Fibroblast of the aortic adventitia (primary cell): ENCODE measurements at places on chromosomes 5 and 9. TPM values are rescaled to one million over a fixed set of nuclear protein-coding genes. Genes with fewer than 3 reads are reported as not detected.

The KIF4B gene
- not detected in 2 replicates for total RNA-seq

The LCN9 gene
- not detected in 2 replicates for total RNA-seq

The PCDHB16 gene
- total RNA-seq = 0.25 and 0.36 TPM in 2 replicates

The LOX gene
- total RNA-seq = 65.0 and 193 TPM in 2 replicates

The MATR3 gene
- total RNA-seq = 274 and 438 TPM in 2 replicates

The BAAT gene
- not detected in 2 replicates for total RNA-seq

The CATSPER3 gene
- 0.09 TPM in 1 of 2 replicates, not detected in the other for total RNA-seq

The CDC25C gene
- total RNA-seq = 0.16 and 8.9 TPM in 2 replicates

The BTNL9 gene
- not detected in 2 replicates for total RNA-seq

The DMRTA1 gene
- total RNA-seq = 0.81 and 0.90 TPM in 2 replicates

The KCNV2 gene
- total RNA-seq = not detected in 2 replicates

- DNase-seq = no peak
These were observed 479.0 kb upstream of the ZNF608 start for GRCh38 chr5:125225424-125225823.

- DNase-seq = peak; percentile 80
These were observed 118.1 kb upstream of the TARS1 start for GRCh38 chr5:33322632-33323031.

- no peak for DNase-seq
These were observed 567.0 kb downstream of the BNC2 start for GRCh38 chr9:16303506-16303905.

GRCh38 chr5:109496112-109496511 is 86.3 kb upstream of the PJA2 start:
- DNase-seq = peak; percentile 19

GRCh38 chr5:120083851-120084542 is 380.1 kb upstream of the PRR16 start:
- DNase-seq = no peak

GRCh38 chr5:95725071-95725820 is 5.9 kb upstream of the RHOBTB3 start:
- no peak for DNase-seq

DNA sequence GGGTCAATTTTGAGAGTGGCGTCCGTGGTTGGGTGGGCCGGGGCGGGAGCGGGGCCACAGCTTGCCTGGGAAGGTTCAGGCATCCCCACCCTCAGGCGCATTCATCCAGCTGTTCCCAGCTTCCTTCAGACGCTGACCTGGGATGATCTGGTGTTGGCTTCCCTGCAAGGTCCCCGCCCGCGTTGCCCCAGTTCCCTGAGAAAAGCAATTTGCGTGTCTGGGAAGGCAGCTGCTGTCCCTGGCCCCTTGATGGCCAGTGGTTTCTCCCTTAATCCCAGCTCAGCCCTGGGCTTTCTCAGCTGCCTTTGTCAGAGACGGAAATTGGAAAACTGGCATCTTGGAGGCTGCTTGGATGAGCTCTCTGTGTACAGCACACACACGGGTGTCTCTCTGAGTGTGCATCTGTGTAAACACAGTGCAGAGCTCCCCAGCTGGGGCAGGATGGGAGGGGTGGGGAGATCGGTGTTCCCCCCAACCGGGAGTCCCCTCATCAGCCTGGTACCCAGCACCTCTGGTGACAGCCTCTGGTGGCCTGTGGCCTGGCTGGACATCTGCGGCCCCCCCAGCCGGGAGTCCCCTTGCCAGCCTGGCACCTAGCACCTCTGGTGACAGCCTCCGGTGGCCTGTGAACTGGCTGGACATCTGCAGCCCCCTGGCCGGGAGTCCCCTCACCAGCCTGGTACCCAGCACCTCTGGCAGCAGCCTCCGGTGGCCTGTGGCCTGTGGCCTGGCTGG is 94.0 kb downstream of the COL5A1 start:
- peak; percentile 43 for DNase-seq

DNA sequence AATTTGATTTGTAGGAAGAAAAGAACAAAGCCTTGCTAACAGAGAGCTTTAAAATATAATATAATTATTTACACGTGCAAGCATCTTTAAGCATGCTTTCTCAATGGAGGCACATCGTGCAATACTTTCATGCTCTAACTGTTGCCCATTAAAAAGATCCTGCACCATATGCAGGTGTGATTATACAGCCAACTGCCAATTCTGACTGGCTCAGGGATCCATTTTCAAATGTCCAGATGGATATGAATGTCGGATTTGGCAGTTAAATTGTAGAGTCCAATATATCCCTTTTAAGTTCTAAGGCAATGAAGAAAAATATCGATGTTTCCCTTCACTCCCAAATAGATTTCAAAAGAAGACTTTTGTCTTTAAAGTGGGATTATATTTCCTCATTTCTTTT is 416.4 kb upstream of the CD180 start:
- DNase-seq = no peak

DNA sequence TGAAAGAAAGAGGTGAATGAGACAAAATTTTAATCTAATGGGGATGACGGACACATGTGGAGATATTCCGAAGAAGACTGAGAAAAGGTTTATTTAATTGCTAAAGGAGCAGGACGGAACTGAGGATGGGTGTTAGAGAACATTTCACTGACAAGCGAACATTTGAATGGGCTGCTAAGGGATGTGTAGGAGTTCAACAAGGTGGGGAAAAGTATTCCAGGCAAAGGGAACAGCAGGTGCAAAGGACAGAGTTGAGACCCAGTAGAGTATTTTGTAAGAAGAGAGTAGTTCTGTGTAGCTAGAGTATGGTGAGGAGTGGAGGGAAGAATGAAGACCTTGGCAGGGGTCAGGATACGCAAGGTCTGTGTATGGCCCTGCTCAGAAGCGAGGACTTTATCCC is 47.4 kb upstream of the FRRS1L start:
- DNase-seq = no peak

DNA sequence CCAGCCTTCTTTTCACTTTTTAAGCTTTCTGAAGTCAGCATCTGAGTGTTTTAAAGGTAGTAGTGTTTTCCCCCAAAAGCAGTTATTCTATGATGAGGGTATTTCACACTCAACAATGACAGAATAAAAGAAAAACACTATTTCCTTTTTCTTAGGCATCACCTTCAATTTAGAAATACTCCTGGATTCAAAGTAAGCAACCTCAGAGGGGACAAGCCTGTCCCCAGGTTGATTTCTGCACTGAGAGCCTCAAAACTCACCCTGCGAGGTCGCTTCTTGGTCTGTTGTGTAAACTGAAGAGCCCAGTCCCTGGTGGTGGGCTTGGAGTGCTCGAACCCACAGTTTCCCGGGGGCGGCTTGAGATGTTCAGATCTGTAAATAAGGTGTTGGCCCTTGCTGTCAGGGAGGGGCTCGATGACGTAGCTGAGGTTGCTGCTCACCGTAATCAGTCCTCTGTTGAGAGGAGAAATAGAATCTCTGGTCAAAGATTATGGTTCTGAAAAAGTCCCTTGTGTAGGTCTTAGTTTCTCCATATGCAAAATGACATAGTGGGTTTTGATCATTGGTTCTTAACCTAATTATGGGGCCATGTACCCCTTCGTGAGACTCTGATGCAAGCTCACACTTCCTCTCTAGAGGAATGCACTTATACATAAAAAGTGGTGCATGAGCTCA is 55.9 kb downstream of the ADAM19 start:
- no peak for DNase-seq

DNA sequence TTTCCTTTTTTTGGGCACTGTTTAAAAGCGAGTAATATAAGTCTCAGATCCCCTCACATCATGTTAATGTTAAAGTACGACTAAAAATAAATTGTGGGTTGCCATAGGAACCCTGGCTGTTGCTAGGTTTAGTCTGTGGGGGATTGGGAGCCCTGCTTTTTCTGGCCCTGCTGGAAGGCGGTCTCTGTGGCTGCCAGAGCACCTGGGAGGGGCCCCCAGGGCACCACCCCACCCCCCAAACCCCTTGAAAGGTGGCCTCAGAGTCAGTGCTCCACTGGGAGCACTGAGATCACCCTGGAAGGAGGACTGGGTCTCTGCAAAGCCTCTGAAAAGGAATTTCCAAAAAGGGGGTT is 66.2 kb upstream of the NEURL1B start:
- DNase-seq = no peak

GRCh38 chr9:15416880-15417279 is 5.8 kb upstream of the SNAPC3 start:
- peak; percentile 68 for DNase-seq

GRCh38 chr9:89657765-89658164 is 53.0 kb downstream of the GADD45G start:
- DNase-seq = no peak

DNA sequence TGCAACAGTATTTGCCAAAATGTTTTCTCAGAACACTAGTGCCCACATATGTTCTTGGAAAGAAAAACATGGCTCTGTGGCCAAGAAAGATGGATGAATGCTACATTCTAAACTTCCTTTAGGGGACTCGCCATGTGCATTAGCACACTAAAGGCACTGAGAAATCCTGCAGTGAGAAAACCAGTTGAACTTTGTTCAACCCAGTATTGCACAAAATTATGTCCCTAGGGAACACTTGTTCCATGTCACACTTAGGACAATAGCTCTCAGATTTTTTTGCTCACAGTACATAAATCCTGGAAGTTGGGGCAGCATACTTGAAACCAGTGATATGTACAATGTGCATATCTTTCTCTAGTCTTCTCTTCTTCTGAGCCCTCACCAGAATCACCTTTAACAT is 96.6 kb downstream of the ADRB2 start:
- no peak for DNase-seq

GRCh38 chr5:76166886-76167576 is 83.8 kb downstream of the SV2C start:
- DNase-seq = no peak

DNA sequence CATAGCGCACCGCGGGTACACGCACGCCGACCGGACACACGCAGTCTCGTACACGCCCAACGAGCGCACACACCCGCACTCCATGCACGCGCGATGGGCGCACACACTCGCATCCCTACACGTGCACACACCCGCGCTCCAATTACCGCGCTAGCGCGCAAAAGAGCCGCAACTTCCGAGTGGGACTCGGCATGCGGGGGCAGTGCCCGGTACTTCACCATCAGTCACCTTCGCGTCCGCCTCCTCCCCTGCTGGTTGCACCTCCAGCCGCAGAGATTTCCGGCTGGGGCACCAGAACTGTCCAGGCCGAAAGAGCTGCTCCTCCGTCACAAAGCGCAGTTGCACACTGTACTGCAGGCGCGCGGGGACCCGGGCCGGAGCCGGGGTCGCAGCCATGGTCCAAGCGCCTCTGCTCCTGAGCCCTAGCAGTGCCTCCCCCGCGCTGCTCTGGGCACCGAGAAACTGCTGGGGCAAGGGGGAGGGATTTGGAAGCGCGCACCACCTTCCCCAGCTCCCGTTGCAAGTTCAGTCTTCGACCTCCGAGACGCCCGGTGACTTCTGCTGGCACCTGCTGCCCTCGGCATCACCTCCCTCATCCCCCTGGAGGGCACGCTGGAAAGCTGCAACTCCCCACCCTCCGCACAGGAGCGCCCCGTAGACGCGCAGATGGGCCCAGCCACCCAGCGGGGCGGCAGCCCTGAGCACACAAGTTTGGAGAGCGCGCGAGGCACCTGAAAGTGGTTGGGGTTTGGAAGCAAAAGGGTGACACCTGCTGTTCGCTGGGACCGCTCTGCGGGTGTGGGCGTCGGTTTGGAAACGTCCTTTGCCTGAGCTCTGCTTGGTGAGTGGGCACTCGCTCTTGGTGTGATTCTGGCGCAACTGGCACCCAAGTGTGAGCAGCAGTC is 337.4 kb upstream of the PUM3 start:
- peak; percentile 7 for DNase-seq

- peak; percentile 2 for DNase-seq
These were observed 324.6 kb downstream of the TMEM232 start for GRCh38 chr5:110401881-110402280.

- peak; percentile 58 for DNase-seq
These were observed 92.6 kb downstream of the MARCHF3 start for GRCh38 chr5:126937771-126938170.

GRCh38 chr5:39452846-39453245 is 28.1 kb upstream of the DAB2 start:
- DNase-seq = no peak

DNA sequence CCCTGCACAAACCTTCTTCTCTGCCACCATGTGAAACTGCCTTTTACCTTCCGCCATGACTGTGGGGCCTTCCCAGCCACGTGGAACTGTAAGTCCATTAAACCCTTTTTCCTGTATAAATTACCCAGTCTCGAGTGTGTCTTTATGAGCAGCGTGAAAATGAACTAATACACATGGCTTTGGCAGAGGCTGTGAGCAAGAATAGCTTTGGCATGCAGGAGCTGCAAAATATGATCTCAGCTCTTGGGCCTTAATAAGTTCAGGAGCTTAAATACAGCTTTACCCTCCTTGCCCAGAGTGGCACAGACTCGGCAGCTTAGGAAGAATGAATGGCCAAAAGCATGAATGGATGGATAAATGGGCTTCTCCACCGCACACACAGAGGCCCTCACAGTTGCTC is 15.7 kb upstream of the SLC36A1 start:
- no peak for DNase-seq

- no peak for DNase-seq
These were observed 296.6 kb upstream of the FBXL7 start for GRCh38 chr5:15203376-15203775.

- DNase-seq = no peak
These were observed 6.9 kb upstream of the UBAC1 start for GRCh38 chr9:135968083-135968476.

GRCh38 chr5:150066901-150067396 is 19.4 kb downstream of the CSF1R start:
- DNase-seq = peak; percentile 52

DNA sequence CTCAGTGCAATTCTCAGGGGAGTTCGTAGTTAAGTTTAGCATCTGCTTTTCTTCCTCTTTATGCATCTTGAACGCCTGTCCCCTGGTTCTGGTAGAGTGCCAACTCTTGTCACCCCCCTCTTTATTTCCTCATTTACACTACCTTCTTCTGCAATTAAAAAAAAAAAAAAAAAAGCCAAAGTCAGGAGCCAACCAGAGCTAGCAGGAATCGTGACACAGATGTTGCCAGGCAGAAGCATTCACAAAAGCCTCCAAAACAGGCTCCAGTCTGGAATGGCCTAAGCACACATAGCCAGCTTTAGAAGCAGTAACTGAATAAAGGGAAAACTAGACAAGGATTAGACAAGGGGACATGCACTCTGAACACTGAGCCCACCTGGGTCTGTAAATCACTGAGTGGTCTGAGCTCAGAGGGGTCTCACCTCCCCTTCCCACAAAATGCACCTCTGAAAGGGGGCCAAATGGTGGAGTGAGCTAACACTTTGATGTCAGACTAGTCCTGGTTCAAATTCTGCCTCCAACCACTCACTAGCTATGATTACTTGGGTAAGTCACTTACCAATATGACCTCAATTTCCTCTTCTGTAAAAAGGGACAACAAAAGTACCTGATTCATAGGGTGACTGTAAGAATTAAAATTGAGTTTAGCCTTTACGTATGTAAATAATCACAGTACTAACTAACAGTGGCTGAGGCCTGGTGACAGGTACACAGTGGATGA is 2.0 kb downstream of the CD74 start:
- DNase-seq = peak; percentile 82

- DNase-seq = no peak
These were observed 185.2 kb upstream of the KLF4 start for GRCh38 chr9:107674721-107675277.

- DNase-seq = no peak
These were observed 1951.4 kb upstream of the WWC1 start for GRCh38 chr5:166340039-166340438.

GRCh38 chr9:135050072-135050990 is 37.1 kb upstream of the OLFM1 start:
- no peak for DNase-seq

- DNase-seq = peak; percentile 92
These were observed 3.9 kb downstream of the STC2 start for GRCh38 chr5:173324115-173325001.
